ENCODE measurements at places on chromosomes 5 and 9.

DNA sequence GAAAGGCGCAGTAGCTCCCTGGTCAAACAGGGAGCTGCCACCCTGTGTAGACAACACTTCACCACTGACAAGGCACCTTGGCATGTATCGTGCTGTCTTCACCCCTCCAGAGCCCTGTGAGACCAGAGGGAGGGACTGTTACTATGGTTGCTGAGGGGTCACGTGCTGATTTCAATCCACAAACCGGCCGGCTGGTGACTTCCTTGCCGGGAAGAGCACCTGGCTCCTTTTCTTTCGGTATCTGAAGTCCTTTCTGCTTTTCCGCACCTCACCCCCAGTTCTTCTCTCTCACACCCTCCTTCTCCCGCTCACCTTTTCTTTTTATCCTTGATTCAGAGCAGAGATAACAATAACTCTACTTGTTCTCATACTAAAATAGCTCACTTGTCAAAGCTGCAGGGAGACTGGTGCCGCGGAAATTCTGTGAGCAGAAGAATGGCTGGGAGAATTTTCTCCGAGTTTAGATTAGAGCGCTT, 327.2 kb downstream of the ZSWIM6 start:
- no peak for DNase-seq

DNA sequence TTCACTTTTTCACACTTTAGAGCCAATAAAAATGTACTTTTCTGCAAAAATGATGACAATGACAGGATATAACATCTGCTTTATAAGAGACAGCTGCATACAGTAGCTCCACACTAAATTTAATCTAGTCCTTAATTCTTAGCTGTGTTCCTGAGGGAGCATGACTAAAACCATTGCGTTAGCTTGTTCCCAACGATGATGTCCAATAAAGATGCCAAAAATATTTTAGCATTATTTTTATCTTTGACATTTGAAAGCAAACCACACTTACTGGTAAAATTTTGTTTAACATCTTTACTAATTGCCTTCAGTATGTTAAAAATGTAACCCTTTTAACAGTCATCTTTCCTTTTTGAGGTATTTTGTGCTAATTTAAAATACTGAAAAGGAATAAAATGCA, 382.7 kb downstream of the CHSY3 start:
- DNase-seq, result no peak

DNA sequence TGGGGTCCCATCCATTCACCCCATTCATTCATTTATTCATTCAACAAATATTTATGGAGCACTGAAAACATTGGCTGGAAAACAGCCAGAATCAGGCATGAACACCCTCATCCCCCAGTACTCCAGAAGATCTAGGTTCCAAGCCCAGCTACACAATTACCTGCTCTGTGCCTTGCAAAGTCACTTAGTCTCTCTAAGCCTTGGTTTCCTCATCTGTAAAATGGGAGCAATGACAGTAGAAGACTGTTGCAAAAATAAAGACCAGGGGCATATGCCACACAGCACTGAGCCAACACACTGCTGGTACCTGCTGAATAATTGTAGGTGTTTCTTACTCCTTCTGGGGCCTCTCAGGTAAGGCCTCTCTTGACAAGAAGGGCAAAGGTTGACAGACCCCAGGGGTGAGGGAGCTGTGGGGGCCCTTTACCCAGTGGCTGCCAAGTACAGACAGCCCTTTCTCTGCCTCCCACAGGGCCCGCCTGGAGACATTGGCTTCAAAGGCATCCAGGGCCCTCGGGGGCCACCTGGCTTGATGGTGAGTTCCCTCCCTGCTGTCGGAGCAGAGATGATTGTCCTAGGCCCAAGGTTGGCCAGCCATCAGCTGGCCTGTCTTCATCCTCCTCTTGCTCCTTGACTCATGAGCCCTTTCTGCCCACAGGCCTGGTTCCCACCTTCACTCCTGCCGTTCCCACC, 22.6 kb upstream of the ORM1 start:
- DNase-seq, result no peak

DNA sequence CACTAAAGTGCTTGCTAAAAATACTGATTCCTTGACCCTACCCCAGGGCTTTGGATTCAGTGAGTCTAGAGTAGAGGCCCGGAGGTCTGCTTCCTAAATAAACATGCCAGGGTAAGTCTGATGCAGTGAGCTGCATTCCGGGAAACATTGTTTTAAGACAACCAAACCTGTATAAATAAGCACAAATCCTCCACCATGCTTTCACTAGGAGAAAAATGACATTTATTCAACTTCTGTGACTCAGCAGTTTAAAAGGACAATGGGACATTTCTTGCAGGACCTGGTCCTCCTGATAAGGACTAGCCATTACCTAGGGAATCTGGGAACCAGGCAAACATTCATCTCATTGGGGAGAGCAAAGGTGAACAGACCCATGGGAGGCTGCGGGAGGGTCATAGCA, 335.3 kb downstream of the MLLT3 start:
- DNase-seq, result no peak

DNA sequence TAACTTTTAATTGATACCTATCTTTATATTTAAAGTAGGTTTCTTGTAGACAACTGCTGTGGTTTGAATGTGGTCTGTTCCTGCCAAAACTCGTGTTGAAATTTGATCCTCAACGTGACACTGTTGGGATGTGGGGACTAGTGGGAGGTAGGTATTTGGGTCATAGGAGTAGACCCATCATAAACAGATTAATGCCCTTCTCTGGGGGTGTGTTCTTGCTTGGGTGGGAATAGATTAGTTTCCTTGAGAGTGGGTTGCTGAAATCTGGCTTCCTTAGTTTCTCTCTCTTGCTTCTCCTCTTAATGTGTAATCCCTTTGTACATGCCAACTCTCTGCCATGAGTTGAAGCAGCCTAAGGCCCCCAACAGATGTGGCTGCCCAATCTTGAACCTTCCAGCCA, 34.6 kb upstream of the IPPK start:
- no peak for DNase-seq

DNA sequence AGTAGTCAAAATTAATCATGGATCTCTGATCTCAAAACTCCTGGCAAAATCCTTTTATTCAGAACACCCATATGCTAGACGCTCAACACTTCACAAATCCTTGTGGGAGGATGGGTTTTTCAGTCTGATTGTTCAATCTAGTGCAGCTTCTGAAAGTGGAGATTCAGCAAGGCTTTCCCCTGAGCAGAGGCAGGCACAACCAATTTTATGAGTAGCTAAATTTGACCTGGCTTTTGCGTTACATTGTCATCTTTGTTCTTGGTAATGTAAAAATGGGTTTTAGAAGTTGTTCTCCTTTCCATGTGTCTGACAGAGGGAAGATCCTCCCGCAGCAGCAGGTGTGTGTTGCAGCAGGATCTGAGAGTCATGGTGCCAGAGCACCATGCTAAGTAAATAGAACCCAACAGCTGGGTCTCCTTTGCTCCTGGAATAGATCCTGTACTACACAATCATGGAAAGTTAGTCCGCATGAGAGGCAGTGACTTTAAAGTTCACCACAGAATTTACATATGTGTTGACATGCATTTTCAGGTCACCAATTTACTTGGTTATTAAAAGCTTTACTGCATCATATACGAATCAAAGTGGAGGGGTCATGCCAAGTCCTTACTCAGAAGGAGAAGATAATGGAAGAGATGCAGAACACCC, 70.1 kb upstream of the MEF2C start:
- peak; percentile 20 for DNase-seq

DNA sequence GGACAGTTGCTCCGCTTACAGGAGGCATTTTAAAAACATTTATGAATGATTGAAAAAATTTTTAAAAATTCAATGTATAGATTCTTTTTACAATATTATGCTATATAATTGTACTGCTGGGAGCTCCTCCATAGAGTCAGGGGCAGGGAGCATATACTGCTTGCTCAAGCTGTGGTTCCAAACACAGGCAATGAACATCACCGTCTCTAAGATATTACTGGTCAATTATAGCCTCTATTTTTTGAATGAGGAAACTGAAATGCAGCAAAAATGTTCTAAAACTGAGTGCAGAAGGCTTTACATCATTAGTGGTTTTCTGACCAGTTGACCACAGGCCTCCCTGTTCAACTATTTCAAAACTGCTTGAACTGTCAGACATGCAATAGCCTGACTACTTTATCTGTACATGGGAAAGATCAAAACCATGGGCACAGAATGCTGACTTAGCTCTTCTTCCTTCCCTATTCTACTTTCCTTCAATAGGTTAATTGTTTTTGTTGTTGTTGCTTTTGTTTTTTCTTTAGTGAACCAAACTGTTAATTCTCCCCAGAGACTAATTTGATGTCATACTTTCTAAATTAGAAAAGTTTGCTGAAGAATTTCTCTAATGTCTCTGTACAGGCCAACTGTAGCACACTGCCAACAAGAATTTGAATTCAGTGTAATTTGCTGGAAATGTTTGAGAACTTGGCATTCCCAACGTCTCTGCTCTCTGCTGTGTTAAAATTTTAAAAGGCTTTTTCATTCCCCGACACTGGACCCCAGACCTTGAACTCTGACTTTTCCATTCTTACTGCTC, 107.6 kb upstream of the MPDZ start:
- peak; percentile 32 for DNase-seq

GRCh38 chr5:180097163-180097894, 25.8 kb upstream of the RNF130 start:
- no peak for DNase-seq

DNA sequence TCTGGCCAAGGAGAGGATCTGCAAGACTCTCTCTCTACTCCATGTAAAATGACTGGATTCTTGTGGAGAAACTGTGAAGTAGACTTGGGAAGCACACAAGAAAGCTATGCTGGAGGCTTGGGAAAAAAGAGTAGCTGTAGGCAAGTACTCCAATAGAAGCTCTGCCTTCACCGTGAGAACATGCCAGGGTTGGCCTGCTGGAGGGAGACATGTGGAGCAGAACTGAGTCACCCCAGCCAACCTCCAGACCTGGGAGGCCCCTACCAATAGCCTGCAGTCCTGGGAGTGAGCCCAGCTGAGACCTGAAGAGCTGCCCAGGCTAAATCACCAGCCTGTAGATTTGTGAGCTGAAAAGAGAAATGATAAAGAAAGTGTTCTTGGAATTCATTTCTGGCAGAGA, 66.6 kb downstream of the DEPDC1B start:
- DNase-seq, result no peak

GRCh38 chr5:33621514-33621913, 180.7 kb downstream of the TARS1 start:
- DNase-seq, result no peak

- peak; percentile 49 for DNase-seq
Measured at GRCh38 chr9:116860509-116861120, 173.5 kb downstream of the TRIM32 start.

GRCh38 chr5:128169401-128170017, 85.9 kb downstream of the SLC12A2 start:
- no peak for DNase-seq

- DNase-seq, result peak; percentile 51
Measured at GRCh38 chr5:75054134-75054930, 2.0 kb upstream of the GCNT4 start.

DNA sequence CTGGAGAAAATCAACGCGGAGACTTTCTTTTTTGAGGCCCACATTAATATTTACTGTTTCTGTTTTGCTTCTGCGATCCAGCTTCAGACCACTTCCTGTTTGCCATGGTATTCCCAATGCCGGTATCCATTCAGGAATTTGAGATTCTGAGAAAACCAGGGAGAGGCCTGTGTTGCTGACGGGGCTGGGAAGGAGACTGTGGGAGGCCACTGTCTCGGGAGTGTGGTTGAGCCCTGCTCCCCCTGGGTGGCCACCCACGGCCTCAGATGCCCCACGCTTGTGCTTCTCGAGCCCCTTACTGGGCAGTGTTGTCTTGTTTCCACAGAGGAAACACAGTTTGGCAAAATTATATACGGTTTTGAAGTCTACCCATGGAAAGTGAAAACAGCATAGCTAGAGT, 403.6 kb upstream of the IRX2 start:
- DNase-seq, result peak; percentile 38

DNA sequence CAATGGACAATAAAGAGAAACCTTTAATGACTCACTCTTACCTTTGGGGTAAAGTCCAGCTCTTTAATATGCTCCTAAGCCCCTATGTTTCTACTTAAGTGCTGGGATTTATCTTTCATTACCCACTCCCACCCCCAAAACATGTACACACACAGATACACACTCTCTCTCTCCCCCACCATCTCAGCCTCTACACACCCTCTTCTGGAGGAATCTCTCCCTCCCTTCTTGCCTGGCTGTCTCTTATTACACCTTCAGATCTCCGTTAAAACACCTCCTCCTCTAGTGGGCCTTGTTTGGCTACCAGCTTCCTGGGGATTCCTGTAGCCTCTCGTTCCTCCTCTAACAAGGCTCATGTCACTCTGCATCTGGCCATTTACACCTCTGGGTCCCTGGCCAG, 6.9 kb downstream of the GPRIN1 start:
- DNase-seq, result no peak

- DNase-seq, result no peak
Measured at GRCh38 chr5:28737682-28738081, 1699.3 kb upstream of the CDH9 start.

- DNase-seq, result no peak
Measured at GRCh38 chr5:140072812-140073211, 29.7 kb upstream of the NRG2 start.
